ENCODE measurements at places on chromosomes 12 and 14. TPM values are rescaled to one million over a fixed set of nuclear protein-coding genes. Genes with fewer than 3 reads are reported as not detected.

The SLC4A8 gene
- total RNA-seq: 1.3 TPM

The CCDC88C gene
- total RNA-seq: 0.77 TPM

The TSPAN11 gene
- total RNA-seq: under 0.01 TPM

The LRRC10 gene
- not detected for total RNA-seq

The APOLD1 gene
- 77.2 TPM for total RNA-seq

The STAB2 gene
- total RNA-seq: under 0.01 TPM

The CMAS gene
- total RNA-seq: 39.9 TPM

The CD27 gene
- total RNA-seq: not detected

The TAS2R9 gene
- total RNA-seq: not detected

The KRT85 gene
- total RNA-seq: not detected

The TAS2R19 gene
- 7.3 TPM for total RNA-seq

The SSPN gene
- 12.1 TPM for total RNA-seq

The CABP1 gene
- 16.1 TPM for total RNA-seq

The DCN gene
- total RNA-seq: 321 TPM

The MYH7 gene
- not detected for total RNA-seq

The HOXC12 gene
- total RNA-seq: not detected

The FAM181A gene
- not detected for total RNA-seq

The ENTPD5 gene
- 8.1 TPM for total RNA-seq

The GPR84 gene
- not detected for total RNA-seq

The KDM5A gene
- 53.3 TPM for total RNA-seq

The GLIPR1L2 gene
- 0.19 TPM for total RNA-seq
